ENCODE measurements at places on chromosomes 12 and 14.

GRCh38 chr12:132145334-132145733 is 1.1 kb downstream of the NOC4L start:
- DNase-seq: no peak

DNA sequence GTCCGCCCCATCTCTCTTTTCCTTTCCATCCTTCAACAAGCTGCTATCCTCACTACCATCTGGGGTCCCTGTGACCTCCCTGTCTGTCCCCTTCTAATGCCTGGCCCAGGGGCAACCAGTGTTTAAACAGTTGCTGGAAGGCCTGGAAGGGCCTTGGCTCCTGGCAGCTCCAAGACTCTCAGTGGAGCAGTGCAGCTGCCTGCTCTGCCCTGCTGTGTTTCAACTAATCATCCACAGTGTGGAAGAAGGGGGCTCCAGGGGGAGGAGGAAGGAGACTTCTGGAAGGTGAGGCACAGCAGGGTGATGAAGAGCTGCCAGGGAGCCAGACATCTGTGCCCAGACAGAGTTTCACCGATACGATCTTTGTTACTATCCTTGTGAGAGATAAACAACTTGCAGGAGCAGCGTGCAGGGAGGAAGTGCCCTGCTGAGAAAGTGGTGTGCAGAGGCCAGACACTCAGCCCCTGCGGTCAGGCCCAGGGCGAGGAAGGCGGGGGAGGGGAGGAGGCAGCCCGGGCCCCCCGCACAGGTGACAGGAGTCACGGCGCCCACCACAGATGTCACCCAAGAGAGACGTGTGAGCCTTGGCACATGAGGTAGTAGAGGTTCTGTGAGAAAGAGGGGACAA is 1061.8 kb downstream of the BCL11B start:
- DNase-seq: no peak

DNA sequence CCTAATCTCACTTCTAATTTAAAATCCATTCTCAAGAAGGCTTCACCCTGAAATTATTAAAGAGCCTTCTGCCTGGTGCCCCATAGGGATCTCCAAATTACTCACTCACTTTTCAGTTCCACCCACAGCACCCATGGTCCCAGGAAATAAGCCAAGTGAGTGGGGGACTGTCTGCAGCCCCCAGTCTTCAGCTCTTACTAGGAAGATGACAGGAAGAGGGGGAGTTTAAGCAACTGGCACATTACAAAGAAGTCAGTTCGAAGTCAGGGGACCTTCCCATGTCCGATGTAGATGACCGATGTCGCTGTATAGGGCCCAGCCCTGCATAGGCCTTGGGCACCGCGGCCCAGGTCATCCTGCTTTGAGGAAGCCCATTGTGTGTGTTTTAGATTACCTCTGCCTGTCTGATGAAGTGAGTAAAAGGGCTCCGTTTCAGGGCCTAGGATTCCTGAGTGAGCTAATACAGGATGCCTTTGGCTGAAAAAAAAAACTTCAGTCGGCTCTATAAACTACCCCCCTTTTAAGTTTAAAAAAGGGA is 1.9 kb downstream of the ACTN1 start:
- peak; percentile 32 for DNase-seq

DNA sequence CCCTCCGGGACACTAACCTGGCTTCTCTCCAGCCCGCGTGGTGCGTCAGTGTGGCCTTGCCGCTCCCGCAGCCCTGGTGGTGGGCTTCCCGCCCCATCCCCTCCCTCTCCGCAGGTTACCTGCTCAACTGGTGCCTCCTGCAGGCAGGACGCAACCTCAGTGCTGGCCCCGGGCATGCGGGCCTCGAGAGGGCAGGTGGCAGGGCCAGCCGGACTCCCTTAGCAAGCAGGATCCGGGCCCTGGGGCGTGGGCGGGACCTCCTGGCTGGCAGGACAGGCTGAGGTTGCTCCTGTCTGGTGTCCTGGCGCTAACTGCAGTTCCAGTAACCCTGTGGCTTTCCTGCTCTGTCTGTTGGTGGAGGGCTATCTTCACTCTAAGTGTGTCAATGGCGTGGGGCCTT is 8.6 kb upstream of the ADSS1 start:
- DNase-seq: no peak

DNA sequence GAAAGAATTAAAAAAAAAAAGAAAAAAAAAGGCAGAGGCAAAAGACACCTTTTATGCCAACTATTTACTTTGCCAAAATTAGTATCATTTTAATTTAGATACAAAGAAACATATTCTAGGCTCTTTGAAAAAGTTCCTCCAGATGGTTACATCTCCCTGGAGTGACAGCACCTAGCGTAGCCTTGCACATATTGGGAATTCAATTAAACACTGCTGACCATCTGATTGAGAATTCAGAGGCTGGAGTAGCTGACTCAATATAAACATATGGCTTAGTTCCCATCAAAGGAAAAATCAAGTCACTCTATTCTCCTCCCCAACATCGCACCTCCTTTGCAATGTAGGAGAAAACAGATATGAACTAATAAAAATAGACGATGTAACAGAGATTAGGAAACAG is 36.4 kb downstream of the ANKS1B start:
- no peak for DNase-seq

DNA sequence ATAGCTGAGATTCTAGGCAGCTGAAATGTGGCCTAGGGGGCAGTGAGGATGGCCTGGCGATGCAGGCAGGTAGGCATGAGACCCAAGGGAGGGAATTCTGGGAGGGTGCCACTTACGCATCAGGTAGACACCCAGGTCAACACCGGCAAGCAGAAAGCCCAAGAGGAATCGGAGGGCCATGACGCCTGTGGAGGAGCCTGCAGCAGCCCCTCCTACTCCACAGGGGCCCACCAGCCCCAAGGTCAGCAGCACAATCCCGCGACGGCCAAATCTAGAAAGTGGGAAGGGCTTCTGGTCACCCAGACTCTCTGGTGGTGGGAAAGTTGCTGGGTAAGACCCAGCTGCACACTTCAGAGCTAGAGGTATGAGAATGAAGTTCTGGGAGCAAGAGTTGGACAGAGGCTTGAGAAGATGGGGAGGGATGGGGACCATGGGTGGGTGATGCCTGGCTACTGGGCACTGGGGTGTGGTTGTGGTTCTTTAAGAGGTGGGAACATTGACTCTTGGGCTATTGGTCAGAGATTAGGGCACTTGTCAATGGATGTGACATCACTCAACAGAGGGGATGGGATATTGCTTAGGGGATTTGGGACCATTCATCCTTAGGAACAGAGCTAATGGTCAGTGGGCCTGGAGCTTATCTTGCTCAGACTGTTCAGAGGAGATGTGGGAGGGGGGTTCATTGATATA is 3.4 kb downstream of the SLC22A17 start:
- no peak for DNase-seq

GRCh38 chr14:94643316-94644101 is 31.3 kb downstream of the SERPINA3 start:
- DNase-seq: no peak
